ENCODE measurements at places on chromosomes 12 and 14.

- DNase-seq = no peak
Measured at GRCh38 chr12:94055528-94055927, 92.8 kb upstream of the PLXNC1 start.

DNA sequence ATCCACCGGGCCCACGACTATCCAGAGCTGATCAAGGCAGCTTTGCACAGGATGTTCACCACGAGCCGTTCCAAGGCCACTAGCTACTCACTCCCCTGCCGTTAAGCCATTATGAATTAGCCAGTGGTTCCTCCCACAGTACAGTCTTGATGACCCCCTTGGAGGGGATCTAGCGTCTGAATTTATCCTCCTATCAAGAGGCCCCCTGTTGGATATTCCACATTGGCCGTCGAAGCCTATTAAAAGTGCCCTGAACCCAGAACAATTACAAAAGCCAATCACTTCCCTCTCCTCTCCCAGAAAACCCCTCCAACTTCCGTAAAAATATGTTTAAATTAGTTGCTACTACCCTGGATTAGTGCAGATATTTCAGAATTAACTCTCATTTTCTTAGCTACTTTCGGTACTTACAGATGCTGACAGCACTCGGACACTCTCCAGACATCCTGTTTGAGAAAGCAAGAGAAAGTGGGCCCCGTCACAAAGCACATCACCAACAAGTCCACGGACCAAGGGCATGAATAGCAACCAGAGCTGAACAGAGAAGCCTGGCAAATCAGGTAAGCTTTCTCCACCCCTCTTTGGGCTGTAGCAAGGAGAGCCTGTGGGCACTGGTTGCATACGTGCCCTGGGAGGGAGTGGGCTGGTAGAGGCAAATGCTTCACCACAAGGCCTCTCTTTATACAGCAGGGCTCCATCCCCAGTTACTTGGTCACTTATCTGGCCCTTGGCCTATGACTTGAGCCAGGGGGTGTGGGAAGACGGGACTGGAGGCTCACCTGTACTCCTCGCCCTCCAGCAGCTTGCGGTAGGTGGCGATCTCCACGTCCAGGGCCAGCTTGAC lies 5.3 kb downstream of the KRT3 start:
- DNase-seq = no peak

GRCh38 chr14:54229136-54229535 lies 167.7 kb upstream of the CDKN3 start:
- no peak for DNase-seq

DNA sequence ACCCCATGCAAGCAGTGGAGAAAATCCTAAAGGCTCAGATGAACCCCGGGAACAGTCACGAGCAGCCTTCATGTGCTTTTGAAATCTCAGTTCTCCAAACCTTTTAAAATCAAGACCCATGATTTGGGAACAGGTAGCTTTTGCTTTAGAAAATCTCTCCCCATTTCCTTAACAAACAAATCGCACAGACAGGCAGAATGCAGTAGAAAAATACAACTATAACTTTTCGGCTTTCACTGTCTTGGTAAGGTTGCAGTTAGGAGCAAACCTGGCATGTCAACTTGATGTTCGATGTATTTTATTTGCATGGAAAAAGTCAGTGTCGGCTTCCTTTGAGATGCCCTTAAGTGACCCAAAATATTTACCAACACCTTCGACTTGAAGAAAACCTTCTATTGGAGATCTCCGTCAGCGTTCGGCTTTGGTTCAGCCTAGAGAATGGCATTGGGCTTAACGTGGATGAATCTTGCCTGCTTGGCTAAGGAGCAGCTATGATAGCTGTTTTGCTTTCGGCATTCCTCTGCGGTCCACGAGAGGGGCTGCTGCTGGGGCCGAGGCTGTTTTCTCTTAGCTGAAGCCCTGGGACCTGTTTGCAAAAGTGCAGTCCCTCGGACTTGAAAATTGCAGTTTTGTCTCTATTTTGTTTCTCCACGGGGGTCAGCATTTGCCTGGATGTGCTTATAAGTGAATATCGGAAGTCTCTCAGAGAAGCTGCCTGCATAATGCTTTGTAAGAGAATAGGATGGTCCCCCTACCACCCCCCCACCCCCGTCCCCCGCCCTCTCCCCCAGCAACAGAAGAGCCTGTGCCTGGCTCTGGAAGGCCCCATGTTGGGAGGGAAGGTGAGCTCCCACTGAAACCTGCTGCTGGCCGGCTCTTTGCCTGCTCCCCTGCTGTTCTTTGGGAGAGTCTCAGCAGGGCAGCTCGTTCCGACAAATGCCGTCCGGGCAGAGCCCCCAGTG lies 122.8 kb downstream of the AACS start:
- DNase-seq = no peak

DNA sequence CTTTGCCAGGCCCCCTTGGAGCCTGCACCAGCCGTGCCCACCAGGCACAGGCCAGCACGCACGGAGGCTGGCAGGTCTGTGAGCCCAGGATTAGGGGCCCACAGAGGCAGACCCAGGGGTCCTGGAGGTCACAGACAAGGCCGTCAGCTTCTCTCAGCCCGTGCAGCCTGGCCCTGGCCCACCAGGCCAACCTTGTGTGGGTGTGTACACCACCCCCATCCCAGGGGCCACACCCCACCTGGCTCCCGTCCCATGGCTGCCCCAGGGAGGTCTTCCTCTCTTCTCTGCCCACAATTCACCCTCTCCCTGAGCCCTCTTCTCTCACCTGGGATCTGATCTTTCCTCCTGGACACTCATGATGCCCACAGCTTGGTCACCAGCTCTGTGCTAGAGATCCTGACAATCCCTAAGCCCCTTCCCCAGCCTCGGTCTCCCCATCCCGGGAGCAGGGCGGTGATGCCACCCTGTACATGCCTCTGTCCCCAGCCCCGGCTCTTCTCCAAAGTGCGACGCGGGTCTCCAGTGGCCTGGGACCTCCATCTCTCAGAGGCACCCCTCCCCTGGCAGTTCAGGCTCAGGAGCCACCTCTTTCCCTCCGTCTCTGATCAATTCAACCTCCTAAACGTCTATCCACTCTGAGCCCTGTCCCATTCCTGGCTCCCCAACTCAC lies 31.1 kb upstream of the GPR132 start:
- DNase-seq = no peak

DNA sequence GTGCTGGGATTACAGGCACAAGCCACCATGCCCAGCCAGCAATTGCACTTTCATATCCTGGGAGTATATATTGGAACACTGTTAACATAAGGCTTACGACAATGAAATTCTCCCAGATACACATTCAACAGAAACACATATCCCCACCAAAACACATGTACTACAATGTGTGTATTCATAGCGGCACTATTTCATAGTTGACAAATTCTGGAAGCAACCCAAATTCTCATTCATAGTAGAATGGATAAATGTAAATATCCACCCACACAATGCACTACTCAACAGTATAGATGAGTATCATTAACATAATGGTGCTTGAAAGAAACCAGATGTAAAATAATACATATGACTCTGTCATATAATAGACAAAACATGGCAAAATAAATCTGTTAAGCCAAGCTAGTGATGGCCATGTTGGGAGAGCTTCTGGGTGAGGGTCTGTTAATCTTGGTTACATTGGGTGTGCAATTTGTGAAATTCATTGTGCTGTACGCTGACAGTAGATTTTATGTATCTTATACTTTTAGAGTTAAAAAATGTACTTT lies 2.6 kb upstream of the DNAAF2 start:
- DNase-seq = no peak

GRCh38 chr12:100493396-100494012 lies 19.8 kb downstream of the NR1H4 start:
- DNase-seq = no peak

DNA sequence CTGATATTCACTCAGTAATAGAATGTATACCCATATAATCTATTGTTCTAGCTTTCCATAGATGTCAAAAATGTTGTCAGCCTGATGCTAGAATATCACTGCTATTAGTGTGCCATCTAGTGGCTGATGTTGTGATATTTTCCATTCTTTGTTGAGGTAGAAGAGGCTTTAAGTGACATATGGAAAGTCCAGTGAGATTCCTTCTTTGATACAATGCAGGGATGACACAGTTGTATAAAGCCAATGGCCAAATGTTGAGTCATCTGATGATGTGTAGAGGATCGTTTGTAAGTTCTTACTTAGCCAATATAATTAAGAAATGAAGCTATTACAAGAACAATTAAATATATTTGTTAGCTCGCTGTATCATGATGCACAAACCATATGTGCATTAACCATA lies 58.1 kb upstream of the PCED1B start:
- no peak for DNase-seq

- no peak for DNase-seq
Measured at GRCh38 chr14:57937676-57938075, 71.8 kb upstream of the SLC35F4 start.

DNA sequence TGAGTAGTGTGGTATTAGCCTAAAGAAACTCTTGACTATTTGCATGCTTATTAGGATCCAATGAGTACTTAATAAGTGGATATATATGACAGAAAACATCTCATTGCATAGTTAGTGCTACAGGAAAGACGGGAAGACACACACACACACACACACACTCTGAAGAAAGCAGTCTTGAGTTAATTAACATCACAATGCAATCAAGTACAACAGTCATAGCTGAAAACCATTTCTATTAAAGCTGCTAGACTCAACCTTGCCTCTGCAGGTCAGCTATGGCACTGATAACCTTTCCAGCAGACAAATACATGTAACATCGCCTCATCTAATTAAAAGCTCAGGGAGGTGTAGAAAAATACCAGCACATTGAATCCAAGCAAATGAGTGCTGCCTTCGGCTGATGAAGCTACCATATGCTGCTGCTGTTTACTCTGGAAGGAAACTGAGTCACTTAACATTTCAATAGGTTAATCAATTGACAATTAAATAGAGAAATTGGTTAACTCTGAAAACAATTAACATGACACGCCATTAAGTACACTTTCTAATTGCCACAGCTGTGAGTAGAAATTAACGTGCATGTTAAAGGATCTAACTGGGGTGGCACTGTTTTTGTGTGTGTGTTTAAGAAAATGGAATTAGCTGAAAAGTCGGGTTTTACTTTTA lies 93.2 kb upstream of the OTX2 start:
- no peak for DNase-seq

- DNase-seq = no peak
Measured at GRCh38 chr12:72570601-72571000, 298.4 kb downstream of the TRHDE start.

DNA sequence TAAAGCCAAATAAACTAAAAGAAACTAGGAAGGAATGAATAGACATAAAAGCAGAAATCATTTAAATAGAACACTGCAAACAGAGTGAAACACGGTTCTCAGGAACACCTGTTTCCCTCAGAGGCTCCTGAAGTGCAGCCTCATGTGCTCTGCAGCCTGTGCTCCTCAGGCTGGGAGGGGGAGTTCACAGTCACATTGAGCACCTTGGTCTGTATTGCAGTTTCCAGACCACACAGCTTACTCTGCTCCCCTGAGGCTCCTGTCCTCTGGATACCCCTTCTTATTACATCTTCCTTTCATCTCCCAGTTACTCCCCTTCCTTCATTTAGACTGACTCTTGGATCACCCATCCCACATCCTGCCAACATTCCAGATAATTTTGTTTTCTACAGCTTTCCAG lies 49.7 kb upstream of the DCD start:
- no peak for DNase-seq

DNA sequence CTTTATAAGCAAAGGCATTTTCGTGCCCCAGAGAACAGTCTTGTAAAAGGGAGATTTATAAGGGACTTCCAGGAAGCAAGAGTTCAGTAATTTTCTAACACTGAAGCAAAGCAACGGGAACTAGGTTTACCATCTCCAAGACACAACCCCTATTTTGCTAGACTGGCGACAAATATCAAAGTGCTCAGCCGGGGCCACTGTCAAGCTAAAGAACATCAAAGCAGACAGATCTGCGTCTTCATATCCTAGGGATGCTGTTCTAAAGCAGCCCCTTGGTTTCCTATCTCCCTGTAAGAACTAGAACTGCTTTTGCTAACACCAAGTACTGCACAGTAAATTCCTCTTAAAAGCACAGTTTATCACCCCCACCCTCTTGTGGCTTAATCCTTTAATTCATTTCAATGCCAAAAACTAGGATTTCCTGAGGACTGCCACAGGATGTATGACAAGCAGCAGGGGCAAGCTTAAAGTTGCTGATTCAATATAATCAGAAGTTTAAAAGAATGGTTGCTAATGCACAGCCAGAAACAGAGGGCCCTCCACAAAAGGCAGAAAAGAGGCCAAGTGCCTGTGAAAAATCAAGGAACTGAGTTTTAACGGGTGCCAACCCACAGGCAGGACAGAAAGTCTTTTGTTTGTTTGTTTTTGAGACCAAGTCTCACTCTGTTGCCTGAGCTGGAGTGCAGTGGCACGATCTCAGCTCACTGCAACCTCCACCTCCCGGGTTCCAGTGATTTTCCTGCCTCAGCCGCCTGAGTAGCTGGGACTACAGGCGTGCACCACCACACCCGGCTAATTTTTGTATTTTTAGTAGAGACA lies 44.0 kb upstream of the ISM2 start:
- DNase-seq = no peak

- DNase-seq = no peak
Measured at GRCh38 chr12:98922871-98923270, 277.8 kb downstream of the APAF1 start.

GRCh38 chr14:97267509-97267908 lies 470.3 kb downstream of the VRK1 start:
- no peak for DNase-seq

DNA sequence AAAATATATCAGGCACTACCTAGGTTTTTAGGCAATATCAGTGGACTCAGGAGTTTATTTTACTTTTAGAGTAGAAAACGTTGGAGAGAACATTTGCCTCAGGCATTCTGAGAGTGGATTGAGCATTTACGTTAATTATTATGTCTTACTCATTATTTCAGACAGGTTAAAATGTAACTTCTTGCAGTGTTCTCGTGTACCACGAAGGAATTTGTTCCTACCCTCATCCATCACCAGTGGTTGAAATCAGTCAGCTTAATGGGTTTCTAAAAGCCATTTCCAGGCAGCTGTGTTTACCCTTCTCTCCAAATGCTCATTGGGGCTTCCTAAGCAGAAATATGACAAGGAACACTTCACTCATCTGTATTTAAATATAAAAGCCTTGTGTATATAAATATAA lies 9.1 kb upstream of the LDHB start:
- DNase-seq = no peak

DNA sequence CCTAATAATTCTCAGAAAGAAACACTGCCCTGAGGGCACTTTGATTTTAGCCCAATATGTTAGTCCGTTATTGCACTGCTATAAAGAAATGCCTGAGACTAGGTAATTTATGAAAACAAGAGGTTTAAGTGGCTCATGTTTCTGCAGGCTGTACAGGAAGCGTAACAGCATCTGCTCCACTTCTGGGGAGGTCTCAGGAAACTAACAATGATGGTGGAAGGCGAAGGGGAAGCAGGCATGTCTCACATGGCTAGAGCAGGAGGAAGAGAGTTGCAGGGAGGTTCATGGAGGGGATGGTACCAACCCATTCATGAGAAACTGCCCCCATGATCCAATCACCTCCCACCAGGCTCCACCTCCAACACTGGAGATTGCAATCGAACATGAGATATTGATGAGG lies 49.4 kb upstream of the RERG start:
- no peak for DNase-seq

GRCh38 chr14:36069535-36069900 lies 107.0 kb downstream of the PTCSC3 start:
- no peak for DNase-seq

GRCh38 chr14:48454887-48455286 lies 779.5 kb upstream of the MDGA2 start:
- DNase-seq = no peak

- no peak for DNase-seq
Measured at GRCh38 chr12:124529565-124530276, 37.7 kb downstream of the NCOR2 start.

Measured in stimulated activated CD8-positive, alpha-beta memory T cell treated with anti-CD3 and anti-CD28 coated beads, Interleukin-4, amount 100 ng/mL, for 24 hours (primary cell).